ENCODE measurements at places on chromosomes 12 and 14.

GRCh38 chr12:30978639-30979038, 52.1 kb downstream of the TSPAN11 start:
- DNase-seq = no peak

GRCh38 chr12:91954326-91954725, 191.3 kb downstream of the BTG1 start:
- DNase-seq = no peak

DNA sequence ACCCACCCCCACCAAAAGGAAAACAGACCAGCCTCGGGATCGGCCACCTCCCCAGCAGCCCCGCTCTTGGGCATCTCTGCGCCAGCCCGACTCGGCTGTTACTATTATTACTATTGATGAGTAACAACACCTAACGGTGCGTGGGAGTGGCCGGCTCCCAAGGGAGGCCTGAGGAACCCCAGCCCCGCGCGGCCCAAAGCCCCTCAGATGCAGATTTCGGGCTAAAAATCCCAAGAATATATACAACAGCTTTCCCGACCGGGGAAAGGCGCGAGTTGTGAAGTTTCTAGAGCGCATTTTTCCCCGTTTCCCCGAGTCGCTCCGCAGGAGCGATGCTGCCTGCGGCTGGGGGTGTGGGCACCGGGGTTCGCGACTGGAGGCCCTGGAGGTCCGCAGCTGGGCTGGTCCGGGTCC, 565 bp downstream of the NT5DC3 start:
- DNase-seq = no peak

DNA sequence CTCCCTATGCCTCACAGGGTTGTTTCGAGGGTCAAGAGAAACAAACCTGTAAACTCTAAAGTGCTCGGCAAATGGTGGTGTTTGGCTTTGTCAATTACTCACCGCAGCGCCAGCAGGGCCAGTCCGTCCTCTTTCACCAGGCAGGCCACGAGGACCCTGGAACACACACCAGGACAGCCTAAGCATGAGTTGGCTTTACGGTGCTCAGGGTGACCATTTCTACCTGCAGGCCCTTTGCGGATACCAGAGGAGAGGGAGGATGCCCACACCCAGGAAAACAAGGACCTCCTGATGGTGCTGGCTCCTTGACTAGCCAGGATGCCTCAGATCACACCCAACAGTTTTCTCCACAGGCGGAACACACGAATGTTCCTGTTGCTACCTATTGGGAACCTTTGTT, 11.5 kb downstream of the COL2A1 start:
- DNase-seq = no peak

- no peak for DNase-seq
Measured at GRCh38 chr12:64325055-64325454, 65.5 kb downstream of the C12orf56 start.

DNA sequence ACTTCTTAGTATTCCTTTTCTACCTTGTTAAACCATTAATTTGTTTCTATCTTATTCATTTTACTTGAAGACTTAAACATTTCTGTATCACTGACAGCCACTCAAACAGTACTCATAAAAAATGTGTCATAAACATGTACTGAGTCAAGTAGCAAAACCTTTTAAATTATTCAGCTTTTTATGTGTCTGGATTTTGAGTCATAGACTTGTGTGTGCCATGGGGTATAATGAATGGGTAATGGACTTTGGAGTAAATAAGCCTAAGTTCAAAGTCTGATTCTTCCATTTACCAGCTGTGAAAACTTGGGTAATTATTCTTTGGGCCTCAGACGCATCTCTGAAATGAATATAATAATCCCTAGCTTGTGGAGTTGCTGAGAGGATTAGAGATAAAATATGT, 199.0 kb downstream of the RAD51B start:
- no peak for DNase-seq

GRCh38 chr14:95979339-95980042, 59.7 kb upstream of the C14orf132 start:
- no peak for DNase-seq

- no peak for DNase-seq
Measured at GRCh38 chr14:92366237-92366636, 43.3 kb downstream of the SLC24A4 start.

DNA sequence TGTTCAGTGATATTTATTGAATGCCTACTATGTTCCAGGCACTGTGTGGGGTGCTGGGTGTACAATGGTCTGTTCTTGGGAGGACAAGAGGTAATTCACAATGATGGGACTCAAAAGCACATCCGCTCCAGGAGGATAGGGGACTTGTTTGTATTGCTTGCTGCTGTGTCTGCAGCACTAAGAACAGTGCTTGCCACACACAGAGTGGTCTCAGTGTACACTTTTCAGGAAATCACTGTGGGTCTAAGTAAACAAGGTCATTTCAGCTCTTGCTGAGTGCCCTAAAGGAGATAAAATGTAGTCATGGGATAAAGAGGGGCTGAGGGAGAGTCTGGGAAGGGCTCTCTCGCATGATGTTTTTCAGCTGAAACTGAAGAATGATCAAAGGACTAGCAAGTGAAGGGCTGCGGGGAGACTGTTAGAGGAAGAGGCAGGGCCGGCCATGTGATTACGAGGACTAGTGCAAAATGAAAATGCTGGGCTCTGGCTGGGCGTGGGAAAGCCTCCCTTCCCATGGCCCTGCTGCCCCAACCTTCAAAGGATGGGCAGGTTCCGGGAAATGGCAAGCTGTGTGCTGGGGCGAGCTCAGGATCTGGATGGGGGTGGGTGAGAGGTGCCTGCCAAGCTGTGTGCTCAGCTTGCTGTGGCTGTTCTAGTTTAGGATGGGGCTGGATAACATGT, 39.1 kb downstream of the ADCK1 start:
- no peak for DNase-seq

- DNase-seq = no peak
Measured at GRCh38 chr12:33438025-33438772, 1.4 kb downstream of the SYT10 start.

- no peak for DNase-seq
Measured at GRCh38 chr12:109557200-109557599, 16.1 kb downstream of the MMAB start.

DNA sequence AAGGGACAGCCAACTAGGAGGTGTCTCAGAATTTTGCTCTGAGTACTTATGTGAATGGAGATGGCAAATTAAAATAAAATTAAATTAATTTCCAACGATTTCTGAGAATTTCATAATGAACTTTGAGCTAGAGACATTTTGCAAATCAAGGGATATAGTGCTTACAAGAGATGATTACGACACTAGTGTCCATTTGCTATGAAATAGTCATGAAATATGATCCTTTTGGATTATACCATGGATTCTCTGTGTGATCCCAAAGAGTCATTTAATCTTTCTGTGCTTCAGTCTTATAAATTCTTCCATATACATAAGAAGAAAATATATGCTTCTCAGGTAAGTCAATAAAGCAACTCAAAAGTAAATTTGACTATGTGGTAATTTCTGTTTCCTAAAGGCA, 240.6 kb downstream of the SLC25A21 start:
- no peak for DNase-seq

DNA sequence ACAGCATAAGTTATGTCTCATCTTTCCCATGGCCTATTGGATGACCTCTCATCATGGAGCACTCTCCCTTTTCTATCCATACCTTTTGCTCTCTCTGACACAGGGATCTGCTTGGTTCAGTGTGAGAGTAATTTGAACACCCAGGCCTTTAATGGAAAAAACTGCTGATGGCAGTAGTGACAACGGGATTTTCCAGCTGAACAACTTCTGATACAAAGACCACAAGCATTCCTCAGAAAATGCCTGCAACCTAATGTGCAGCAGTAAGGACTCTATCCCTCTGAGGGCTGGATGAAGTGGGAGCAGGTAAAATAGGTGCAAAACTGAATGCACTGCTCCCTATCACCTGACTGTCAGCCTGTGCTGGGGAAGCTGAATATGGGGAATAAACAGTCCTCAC, 51.0 kb downstream of the KANSL2 start:
- no peak for DNase-seq

DNA sequence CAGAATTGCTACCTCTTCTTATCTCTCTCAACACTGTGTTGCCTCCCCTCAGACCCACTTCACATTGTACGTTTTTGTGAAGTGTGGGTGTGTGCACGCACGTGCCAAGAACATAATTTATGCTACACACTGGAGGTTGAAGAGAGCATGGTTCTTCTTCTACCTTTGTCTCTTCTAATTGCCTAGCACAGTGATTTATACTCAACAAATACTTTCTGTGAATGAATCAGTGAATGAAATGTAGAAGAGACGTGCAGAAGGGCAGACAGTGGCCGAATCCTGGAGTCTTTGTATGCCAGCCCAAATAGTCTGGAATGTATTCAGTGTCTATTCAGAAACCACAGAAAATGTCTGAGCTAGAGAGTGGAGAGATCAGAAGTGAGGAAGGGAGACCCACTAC, 4.6 kb upstream of the SAMD4A start:
- no peak for DNase-seq

DNA sequence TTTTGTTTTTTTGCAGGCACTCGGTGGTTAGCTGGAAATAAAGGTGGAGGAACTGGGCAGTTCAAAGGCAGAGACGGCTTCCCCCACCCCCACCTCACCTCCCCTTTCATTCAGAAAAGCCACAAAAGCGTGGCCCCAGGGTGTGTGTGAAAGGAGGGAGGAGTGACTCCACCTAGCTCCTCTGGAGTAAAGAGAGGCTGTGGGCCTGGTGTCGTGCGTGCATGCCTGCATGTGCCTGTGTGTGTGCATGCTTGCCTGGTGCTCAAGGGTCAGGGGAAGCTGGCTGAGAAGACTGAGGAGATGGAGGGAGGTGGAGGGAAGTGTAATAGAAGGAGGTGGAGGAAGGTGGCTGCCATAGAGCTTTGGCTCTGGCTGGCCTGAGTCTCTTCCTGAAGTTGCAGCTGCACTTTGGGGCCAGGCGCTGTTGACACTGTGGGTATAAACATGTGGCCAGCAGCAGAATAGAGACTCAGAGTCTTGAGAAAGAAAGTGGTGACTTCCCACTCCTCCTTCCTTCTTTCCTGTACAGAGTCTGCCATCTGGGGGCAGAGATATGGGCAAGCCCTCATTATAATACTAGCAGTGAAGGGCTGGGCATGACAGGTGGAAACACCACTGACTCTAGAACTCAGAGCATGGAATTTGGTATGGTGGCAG, 36.9 kb upstream of the SINHCAF start:
- no peak for DNase-seq

GRCh38 chr12:40745386-40745785, 53.1 kb downstream of the CNTN1 start:
- DNase-seq = no peak

GRCh38 chr14:50534416-50534815, 2.0 kb upstream of the MAP4K5 start:
- no peak for DNase-seq

DNA sequence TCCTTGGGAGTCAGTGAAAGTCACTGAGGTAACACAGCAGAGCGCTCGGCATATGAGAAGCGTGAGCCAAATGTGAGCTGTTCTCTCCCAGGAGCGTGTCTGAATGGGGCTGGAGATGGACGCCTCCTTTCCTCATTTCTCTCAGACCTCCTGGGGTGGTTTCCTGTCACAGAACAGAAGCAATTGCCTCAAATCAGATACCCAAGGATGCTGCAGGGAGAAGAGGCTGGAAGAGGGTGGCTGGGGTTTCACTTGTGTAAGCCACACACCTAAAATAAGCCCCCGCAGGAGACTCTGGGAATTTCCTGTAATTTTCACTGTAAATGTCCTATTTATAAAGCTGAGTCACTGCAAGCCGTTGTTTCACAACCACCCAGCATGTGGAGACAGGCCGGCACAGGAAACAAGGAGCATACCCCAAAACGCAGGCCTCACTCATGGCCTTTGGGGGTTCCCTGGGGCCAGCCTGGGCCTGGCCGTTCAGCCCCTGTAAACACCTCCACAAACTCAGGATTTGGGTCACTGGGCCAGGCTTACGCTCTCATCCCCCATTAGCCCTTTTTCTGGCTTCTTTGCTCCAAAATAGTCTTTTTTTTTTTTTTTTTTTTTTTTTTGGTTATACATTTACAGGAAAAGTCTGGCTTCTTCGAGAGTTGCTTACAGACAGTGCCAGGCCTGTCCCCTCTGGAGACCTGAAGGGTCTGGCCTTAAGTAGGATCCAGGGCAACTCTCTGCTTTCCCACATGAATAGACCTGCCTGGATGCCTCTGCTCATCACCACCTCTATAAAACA, 55.3 kb downstream of the VCPKMT start:
- peak; percentile 53 for DNase-seq

DNA sequence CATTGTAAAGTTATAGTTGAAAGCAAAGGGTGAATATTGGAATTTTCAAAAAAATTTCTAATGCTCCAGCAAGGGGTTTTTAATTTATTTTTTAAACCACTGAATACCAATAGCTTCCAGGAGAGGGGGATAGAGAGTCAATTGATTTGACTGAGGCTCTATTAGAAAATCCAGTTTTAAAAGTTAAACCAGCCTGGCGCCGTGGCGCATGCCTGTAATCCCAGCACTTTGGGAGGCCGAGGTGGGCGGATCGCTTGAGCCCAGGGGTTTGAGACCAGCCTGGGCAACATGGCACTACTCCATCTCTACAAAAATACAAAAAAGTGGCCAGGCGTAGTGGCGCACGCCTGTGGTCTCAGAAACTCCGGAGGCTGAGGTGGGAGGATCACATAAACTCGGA, 150.1 kb downstream of the SLC38A4 start:
- peak; percentile 13 for DNase-seq

DNA sequence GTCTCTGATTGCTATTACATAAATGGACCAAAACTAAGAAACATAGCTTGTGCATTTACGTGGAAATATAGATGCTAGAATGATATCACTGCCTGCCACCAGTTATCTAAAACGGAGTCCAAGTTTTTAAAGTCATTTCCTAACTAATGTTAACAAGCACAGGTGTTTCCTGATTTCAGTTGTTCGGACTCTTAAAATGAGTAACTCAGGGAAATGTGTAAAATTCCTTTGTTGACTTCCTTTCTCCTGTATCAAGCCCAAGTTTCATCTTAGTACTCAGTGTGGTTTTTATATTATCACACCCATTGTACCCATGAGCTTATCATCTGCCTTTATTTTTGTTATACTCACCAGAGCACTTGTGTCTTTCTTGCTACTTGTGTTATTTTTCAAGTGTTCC, 13.2 kb upstream of the PRKCH start:
- no peak for DNase-seq

- DNase-seq = no peak
Measured at GRCh38 chr12:84632556-84632955, 280.0 kb downstream of the SLC6A15 start.

DNA sequence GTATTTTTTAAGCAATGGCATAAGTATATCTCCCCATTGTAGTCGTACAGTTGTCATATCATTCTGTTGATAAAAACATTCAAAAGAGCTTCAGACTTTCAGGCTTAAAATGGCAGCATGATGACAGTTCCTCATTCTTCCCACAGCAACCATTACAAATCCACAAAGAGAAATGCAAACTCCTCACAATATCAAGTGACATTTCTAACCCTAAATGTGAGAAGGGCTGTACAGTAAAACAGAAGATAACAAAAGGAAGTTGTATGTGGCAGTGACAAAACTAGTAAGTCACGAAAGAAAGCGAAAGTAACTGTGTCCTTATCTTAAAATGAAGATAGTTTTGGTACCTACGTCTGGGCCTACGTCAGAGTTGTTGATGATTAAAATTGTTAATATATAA, 46.7 kb downstream of the GXYLT1 start:
- DNase-seq = no peak

- no peak for DNase-seq
Measured at GRCh38 chr14:101352567-101352966, 208.7 kb upstream of the DIO3 start.

GRCh38 chr12:106296179-106296877, 6.2 kb upstream of the TCP11L2 start:
- DNase-seq = no peak

GRCh38 chr14:49584058-49584457, 2.1 kb downstream of the RPS29 start:
- no peak for DNase-seq
